Fibroblast of mammary gland (primary cell): ENCODE measurements at places on chromosomes 2 and 18.

DNA sequence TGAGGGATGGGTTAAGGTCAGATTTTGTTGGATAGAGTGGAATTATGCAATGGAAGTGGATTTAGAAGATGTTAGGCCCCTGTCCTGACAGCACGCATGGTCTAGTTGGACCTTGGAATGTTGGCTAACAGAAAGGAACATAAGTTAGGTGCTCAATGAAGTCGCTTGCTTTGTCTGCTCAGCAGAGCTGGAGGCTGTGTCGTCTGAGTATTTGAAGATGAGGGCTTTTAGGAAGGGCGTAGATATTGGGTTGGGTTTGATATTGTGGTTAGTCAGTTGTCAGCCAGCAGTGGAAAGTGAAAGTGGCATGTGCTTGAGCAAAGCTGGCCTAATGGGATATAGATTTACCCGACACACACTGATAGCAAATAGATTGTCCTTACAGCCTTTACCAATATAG, 239.3 kb downstream of the PRKCE start:
- DNase-seq: no peak

- no peak for DNase-seq
Measured at GRCh38 chr2:82591718-82592117, 1867.4 kb downstream of the SUCLG1 start.

DNA sequence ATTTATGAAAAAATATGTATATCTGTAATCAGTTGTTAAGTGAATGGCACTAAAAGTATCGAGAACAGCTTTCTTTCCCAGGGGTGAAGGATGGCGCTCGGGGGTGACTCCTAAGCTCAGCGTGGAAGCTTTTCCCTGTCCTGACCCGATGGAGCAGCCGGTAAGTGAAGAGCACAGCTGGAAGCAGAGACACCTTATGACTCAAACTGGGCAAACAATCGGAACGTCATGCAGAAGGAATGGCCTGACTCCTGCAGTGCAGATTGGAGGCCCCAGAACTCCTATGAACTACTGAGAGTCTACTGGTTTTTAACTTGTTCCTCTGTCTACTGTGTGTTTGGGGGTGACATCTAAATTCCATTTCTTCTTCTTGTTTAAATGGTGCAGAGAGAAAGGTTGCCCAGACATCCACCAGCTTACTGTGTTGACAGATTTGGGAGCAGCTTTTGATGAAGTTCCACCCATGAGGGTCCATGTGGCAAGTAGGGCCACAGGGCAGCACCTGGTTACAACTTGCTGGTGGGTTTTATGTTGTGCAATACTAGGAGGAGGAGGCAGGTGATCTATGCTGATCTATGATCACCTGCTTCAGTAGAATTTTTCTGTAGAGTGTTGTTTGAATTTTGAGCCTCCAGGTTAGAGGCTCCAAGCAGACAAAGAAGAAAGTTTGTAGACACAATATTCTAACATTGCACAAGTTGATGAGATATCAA, 52.8 kb upstream of the TMEM182 start:
- DNase-seq: peak; percentile 73

- no peak for DNase-seq
Measured at GRCh38 chr2:96875498-96876268, 5.8 kb upstream of the SEMA4C start.

- no peak for DNase-seq
Measured at GRCh38 chr2:207045531-207045930, 106.2 kb downstream of the CPO start.

GRCh38 chr2:219430633-219431615, 3.7 kb upstream of the SPEG start:
- peak; percentile 29 for DNase-seq

GRCh38 chr18:4074647-4075046, 380.5 kb downstream of the DLGAP1 start:
- DNase-seq: peak; percentile 2

DNA sequence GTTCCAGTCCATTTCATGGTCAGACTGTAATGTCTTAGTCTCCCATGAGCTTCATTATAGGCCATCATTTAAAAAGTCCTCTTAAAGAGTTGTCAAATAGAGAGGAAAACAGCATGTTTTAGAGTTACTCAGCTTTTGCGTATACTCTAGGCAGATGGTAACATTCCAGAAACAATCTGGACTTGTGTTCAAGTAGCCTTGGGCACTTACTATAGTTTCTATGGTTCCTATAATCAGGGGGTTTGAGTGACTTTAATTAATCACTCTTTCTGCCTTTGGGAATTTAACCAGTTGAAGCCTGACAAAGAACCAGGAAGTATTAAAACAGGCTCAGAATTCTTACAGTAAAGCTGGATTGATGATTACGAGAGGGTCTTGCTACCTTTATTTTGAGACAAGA, 42.1 kb upstream of the SCN7A start:
- no peak for DNase-seq

DNA sequence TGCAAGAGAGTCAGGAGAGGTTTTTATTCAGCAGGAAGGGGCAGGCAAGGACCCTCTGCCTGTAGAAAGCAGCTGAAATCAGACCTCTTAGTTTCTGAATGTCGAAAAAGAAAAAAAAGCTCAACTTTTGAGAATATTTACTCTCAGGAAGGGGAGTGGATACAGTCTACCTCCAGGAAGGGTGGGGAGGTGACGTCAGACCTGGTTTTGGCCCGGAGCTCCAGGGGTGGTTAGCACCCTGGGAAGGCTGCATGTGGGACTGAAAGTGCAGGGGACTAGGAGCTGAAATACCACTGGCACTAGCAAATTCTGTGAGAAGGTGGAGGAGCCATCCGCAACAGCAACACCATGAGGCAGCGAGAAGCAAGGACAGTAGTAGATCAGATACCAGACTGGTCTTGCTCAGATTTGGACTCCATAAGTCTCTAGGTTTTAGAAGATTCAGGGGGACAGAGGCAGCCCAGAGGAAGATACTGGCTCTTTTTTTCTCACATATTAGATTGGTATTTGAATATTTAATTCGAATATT, 19.8 kb downstream of the MC2R start:
- DNase-seq: no peak

- no peak for DNase-seq
Measured at GRCh38 chr2:18133310-18133709, 254.8 kb downstream of the KCNS3 start.

GRCh38 chr2:174768557-174768956, 4.3 kb upstream of the CHRNA1 start:
- no peak for DNase-seq

- DNase-seq: no peak
Measured at GRCh38 chr2:131724019-131724418, 196.3 kb downstream of the CCDC74A start.

- no peak for DNase-seq
Measured at GRCh38 chr2:159450180-159450579, 163.7 kb upstream of the WDSUB1 start.

- DNase-seq: peak; percentile 91
Measured at GRCh38 chr2:9972621-9973479, 21.4 kb downstream of the GRHL1 start.

DNA sequence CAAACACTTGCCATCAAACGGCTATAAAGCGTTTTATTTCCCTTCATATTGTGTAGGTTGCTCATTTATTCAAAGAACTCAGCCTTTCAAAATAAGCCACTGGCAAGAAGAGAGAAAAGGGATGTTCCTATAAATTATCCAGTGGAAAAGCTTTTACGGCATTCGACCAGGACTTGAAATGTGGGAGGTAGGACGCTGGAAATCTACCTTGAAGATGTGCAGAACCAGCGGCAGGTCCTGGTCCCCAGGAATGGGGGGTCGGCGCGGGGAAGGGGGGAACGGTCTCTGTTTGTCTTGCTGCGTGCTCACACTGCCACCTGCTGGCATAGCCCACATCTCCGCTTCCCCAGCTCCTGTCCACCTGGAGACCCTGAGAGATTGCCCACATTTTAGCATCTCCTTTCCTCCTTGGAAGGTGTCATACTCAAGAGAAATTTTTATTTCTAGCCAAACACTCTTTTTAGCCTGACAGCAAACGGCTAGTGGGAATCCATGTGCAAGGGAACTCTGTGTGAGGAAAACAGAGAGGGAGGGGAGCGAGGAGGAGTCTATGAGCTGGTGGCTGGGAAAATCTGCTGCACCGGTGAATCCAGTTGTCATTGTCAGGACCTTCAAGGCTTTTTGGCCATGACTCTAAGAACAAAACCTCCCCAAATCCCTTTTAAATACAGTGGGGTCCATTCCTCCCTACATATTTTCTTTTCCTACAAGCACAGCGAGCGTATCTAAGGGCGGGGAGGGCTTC, 349.0 kb upstream of the PKDCC start:
- peak; percentile 12 for DNase-seq

- no peak for DNase-seq
Measured at GRCh38 chr2:42030200-42030759, 17.5 kb upstream of the PKDCC start.

DNA sequence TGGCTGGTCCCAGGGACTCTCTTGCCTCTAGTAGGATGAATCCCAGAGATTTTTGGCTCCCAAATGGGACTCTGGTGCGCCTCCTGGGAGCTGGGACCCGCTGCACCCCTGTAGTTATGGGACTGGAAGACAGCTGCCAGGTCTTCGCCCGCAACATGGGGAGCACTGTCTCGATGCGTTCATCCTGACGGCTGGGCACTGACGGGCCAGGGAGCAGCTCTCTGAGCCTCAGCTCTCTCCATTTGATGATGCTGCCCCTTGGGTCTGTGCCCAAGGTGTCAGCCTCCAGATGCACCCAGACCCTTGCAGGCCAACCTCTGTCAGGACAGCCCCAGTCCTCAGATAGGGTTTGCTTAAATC, 9.3 kb upstream of the ARMC9 start:
- no peak for DNase-seq

- DNase-seq: no peak
Measured at GRCh38 chr2:27241761-27242613, 20.9 kb downstream of the SLC30A3 start.

GRCh38 chr2:96924775-96925747, 55.2 kb upstream of the SEMA4C start:
- no peak for DNase-seq

DNA sequence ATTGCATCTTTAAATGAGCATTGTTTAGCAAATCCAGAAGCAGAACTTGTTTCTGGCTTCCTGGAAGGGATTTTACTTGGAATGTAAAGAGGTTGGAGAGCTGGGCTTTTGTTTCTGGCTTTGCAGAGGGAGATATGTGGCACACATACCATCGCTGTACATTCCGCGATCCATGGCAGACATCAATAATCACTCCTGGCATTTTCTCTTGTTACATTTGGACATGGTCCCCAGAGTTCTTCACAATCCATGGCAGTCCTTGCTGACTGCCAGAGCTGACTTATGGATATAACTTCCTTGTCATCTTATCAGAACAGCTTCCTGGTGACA, 445.6 kb upstream of the SPRED2 start:
- DNase-seq: no peak

DNA sequence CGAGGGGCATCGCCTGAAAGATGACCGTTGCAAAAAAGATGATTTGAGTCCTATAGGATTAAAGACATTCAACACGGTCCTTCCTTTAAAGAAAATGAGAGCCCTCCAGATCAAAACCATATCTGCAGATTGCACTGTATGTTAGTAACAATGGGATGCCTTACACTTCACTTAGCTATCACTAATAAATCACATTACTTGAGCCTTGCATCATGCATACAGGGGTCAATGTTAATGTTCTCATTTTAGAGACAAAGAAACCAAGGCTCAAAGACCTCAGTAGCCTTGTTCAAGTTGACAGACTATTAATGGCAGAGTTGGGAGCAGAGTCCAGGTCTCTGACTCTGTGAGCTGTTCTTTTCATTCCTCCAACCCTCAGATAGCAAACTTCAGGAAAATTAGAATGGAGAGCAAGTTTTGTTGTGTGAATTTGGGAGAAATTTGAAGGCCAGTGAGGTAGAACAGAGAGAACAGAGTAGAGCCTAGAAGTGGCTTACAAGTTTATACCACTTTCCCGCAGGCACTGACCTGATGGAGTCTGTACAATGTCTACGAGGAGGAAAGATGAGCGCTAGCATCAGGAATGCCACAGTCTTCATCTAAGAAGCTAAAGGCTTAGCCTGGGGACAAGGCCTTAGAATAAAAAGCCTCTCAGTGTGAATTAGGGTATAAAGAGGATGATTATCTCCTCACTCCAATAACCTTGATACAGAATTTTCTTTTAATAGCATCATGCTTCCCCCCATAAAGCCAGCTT, 48.3 kb downstream of the TRIB2 start:
- no peak for DNase-seq

DNA sequence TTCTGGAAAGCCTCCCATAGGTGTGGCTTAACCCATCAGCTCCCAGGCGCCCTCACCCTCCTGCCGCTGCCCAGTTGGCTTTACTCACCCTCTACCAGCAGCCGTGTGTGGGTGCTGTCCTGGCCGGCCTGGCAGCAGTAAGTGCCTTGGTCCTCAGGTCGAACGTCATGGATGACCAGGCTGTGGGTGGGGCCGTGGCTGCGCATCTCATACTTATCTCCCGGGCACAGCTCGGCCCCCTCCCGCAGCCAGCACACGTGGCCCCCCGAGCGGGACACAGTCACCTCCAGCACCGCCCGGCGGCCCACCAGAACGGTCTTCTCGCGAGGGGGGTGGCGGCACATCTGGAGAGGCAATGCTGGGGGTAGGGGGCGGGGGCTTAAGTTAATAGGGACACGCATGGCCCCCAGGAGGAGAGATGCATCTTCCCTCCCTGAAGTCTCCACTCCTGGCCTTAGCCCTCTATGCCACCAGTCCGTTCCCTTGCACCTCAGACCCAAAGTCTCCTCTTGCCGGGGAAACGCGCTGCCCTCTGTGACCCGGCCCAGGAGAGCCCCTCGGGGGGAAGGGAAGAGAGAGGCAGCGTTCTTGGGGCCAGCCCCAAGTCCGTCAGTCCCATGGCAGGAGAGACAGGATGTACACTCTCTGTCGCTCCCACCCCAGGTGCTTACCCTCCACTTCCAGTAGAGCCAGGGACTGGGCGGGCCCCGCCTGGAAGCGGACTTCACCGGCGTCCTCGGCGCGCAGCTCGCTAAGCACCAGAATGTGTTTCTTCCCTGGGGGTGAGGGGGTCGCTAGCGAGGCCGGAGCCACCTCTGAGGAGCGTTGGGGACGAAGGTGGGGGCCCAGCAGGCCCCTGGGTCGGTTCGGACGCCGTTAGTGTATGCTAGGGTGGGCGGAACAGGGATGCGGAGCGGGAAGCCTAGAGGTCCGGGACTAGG, 7.9 kb downstream of the TMEM198 start:
- DNase-seq: peak; percentile 55

- no peak for DNase-seq
Measured at GRCh38 chr18:13493079-13493478, 233.3 kb downstream of the FAM210A start.

DNA sequence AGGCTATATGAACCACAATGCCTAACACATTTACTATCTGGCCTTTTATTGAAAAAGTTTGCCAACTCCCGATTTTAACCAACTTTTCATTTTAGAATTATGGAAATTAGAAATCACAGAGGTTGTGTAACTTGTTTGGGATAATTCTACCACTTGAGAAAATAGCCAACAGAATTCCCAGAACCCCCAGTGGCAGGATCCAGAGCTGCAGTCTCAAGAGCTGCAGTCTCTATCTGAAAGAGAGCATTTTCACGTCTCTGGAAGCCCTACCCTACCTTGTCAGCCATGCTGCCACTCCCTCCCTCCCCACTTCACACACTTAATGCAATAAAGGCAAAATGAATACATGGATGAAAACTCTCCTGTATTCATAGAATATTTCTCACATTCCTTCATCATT, 23.4 kb upstream of the TSPYL6 start:
- DNase-seq: no peak
